ENCODE measurements at places on chromosomes 13 and 19.

DNA sequence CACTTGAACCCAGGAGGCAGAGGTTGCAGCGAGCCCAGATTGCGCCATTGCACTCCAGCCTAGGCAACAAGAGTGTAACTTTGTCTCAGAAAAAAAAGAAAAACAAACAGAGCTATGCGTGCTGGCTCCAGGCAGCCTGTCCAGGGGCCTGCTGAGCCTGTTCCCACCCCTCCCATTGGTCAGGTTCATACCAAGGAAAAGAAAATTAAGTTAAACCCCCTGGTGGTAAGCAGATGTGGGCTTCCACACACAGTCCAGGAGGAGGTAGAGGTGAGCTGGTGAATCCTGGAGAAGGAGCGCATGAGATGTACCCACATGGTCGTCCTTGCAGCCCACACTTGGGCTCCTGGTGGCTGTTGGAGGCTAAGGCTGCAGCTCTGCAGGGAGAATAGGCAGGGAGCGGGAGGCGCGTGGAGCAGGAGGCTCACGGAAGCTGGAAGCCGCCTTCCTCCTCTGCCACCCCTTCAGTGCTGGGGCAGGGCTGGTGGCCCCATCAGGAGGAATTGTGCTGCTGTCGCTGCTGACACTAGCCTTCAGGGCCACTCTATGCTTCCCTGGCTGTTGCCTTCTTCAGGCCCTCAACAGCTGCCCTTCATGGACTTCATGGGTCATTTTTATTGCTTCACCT is 10.5 kb upstream of the CHAMP1 start:
- DNase-seq: no peak

DNA sequence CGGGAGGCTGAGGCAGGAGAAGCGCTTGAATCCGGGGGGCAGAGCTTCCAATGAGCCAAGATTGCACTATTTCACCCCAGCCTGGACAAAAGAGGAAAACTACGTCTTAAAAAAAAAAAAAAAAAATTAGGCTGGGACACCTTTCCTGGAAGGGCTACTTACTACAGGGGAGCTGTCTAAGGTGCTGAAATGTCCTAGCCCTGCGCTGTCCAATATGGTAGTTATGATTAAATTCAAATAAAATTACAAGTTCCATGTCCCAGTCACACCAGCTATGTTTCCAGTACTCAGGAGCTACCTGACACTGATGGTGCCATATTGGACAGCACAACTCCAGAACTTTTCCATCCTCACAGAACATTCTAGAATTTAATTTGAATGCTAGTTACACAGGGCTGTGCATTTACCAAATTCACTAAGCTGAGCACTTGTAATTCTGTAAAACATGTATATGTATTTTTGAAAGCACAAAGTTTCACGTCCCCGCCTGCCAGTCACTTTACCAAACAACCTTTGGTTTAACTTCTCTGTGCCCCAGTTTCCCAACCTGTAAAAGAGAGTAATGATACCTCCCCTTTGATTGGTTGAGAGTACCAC is 9.2 kb upstream of the ZSCAN22 start:
- no peak for DNase-seq

- DNase-seq: no peak
Measured at GRCh38 chr13:94061301-94061700, 418.2 kb downstream of the DCT start.

GRCh38 chr13:113152691-113152983 is 5.8 kb upstream of the PROZ start:
- DNase-seq: no peak

DNA sequence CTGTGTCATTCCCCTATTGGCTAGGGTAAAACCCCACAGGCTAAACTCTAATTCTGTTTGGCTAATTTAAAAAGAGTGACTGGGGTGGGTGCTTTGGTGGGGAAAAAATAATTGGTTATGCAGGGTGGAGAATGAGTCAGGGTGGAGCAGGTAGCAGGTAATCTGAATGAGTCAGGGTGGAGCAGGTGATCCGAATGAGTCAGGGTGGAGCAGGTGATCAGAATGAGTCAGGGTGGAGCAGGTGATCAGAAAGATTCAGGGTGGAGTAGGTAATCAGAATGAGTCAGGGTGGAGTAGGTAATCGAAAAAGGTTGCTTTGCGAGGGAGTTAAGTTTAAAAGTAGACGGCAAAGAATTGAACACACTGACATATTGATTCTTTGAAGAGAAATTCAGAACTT is 1218.8 kb upstream of the ATXN8OS start:
- no peak for DNase-seq

GRCh38 chr19:43152214-43152613 is 34.1 kb downstream of the PSG5 start:
- DNase-seq: no peak

DNA sequence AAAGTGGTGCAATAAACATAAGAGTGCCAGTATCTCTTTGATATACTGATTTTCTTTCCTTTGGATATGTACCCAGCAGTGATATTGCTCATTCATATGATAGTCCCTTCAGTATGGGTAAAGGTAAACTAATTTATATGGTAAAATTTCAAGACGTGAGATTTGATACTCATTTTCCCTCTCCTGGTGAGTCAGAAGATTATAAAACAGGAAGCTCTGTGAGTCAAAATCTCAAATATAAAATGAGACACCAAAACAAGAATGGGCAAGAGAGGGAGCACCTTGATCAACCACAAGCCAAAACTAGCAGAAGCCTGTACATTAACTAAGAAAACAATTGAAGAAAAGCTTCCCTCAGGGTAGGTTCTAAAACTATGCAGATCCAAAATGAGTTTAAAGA is 216.3 kb downstream of the SLITRK6 start:
- no peak for DNase-seq

- DNase-seq: no peak
Measured at GRCh38 chr13:99905224-99905623, 66.3 kb downstream of the ZIC5 start.
